Spinal cord (tissue), 10 donors: ENCODE measurements at places on chromosomes 2 and 18.

- no peak for DNase-seq
These were observed 97.7 kb downstream of the TWIST2 start for GRCh38 chr2:238945433-238946150.

- peak; percentile 60 for DNase-seq
These were observed 7.2 kb downstream of the SLC66A2 start for GRCh38 chr18:79944126-79944731.

- no peak for DNase-seq
These were observed 247.8 kb downstream of the TXNL1 start for GRCh38 chr18:56390626-56391025.

DNA sequence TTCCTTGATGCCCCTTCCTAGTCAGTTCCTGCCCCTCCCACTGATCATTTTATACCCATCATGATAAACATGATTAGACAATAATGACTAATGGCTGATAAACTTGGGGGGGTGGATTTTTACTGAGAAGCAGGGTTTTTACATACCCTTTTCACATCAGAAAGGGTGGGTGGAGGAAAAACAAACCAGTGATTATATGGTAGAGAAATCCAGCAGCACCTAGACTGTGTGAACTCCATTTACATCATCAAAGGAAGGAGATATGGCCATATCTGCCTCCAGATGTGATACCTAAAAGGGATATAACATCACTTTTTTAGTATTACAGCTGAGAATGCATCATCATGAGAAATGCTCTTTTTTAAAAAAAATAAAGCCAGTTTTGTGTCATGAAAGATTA lies 89.9 kb downstream of the ANKRD12 start:
- DNase-seq: no peak

GRCh38 chr2:146267093-146267492 lies 1577.7 kb upstream of the ACVR2A start:
- no peak for DNase-seq

- no peak for DNase-seq
These were observed 36.7 kb upstream of the TTC39C start for GRCh38 chr18:23977719-23978483.

- DNase-seq: no peak
These were observed 370.9 kb downstream of the CNTNAP5 start for GRCh38 chr2:124395961-124396360.

DNA sequence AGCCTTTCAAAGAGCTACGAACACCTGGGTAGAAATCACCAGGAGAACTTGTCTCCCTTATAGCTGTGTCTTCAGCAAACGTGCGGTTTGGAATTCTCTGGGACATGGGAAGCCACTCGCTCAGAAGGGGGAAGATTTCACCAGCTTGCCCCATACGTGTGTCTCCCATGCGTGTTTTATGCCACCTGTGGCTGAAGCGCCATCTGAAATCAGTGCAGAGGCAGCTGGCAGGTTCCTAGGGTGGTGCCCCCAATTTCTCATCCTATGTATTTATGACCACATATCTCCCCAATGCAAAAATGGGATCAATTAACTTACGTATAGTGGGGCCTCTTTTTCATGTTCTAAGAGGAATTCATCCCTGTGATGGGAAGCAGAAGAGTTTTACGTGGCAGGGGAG lies 81.6 kb downstream of the TPO start:
- DNase-seq: no peak

- DNase-seq: no peak
These were observed 437.8 kb downstream of the ZNF521 start for GRCh38 chr18:24914171-24914525.

DNA sequence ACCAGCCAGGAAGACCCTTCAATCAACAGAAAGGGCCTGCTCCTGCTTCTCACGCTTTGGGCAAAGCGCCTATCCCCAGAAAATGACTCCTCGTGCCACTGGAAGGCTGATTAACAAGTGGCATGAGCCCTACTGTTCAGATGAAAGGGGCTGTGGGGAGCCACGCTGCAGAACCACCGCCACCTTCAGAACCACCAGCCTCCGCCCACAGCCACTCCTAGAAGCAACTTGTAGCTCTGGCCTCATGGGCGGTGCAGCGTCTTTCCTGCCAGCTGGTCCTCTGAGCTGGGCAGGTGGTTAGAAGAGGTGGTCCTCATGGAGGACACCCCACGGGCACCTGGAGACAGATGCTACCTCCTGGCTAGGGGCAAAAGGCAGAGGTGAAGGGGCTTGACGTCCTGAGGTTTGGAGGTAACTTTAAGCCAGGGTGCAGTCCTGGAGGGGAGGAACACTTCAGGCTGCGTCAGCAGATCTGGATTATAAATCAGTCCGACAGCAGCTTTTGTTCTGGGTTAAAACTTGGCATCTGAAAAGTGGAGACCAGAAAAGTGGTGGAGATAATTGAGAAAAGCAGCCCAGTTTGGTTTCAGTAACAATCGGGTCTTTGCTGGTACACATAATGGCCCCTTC lies 861 bp upstream of the SEMA4C start:
- peak; percentile 87 for DNase-seq

- DNase-seq: no peak
These were observed 655.9 kb downstream of the DSC3 start for GRCh38 chr18:30386624-30387023.

GRCh38 chr2:6103949-6104348 lies 411.8 kb downstream of the SOX11 start:
- no peak for DNase-seq

- no peak for DNase-seq
These were observed 888.6 kb upstream of the NRXN1 start for GRCh38 chr2:51920509-51920908.

GRCh38 chr2:38474715-38475566 lies 97.9 kb upstream of the ATL2 start:
- DNase-seq: no peak

GRCh38 chr2:236610991-236611821 lies 41.6 kb downstream of the ACKR3 start:
- no peak for DNase-seq
